ENCODE measurements at places on chromosomes 1 and 21.

DNA sequence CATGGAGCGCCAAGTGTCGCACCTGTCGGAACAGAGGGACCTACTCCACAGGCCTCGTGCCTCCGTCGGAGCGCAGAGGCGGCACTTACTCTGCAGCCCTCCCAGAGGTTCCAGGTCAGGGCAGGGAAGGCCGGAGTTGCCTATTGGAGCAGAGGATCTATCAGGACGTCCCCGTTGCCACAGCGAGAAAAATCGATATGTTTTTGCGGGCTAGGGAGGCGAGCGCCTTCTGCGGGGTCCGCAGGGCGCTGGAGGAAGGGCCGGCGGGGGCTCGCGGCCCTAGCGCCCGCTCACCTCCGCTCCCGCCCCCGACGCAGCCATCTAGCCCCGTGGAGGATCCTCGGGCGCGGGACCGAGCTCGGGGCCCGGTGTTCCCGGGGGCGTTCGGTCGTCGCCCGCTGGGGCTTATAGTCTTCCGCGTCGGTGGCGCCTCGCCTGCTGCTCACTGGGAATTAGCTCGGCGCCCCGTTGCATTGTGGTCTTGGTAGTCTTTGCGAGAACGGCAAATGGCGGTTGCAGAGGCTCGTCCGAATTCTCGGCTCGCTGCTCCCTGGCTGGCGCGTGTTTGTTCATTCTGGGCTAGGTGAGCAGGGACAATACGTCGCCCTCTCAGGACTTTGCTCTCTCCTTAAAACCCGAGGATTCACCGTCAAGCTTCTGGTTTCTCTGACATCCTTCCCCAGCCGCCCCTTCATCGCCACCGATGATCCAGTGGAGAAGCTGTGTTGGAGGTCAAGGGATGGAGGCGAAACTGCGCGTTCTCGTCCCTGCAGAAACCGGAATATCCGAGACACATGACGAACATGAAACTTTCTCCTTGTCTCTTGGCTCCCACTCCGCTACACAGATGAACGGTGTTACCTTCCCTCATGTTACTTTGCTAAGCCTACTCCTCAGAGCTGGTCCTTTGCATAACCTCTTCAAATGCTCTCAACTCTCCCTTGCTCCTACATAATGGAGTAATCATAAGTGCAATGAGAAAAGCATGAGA, at the start of gene JTB:
Gene JTB, minus strand, starts transcription at position 425 of the 991 bp plus-strand sequence. Its CDS starts 422 bp downstream, at position 3.
- DNase-seq: peak; percentile 66

DNA sequence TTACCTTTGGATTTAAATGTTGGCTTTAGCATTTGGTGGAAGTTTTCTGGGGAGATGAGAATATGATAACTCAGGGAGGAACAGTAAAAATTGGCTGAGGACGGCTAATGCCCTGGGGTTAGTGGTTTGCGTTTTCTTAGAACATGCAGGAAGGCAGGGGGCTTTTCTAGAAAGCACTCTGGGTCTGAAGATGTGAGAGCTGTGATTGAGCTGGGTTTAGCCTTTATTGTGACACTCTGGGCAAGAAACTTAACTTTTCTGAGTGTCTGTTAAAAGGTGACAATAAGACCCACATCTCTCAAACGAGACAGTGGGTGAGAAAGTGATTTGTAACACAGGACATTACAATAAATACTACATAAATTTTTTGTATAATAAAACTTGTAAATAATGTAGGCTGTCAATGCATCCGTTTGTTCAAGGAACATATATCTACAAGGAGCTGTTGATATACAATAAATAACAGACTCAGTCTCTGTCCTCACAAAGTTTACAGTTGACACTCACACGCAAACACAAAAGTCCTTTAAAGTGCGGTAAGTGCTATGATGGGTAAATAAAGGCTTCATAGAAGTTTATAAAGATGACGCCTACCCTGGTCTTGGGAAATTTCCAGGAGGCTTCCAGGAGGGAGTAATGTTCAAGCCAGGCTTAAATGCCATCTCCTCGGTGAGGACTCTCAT, 49.5 kb upstream of the MRPS6 start:
- DNase-seq: no peak

GRCh38 chr1:5967351-5968160, 24.7 kb downstream of the NPHP4 start:
- no peak for DNase-seq

DNA sequence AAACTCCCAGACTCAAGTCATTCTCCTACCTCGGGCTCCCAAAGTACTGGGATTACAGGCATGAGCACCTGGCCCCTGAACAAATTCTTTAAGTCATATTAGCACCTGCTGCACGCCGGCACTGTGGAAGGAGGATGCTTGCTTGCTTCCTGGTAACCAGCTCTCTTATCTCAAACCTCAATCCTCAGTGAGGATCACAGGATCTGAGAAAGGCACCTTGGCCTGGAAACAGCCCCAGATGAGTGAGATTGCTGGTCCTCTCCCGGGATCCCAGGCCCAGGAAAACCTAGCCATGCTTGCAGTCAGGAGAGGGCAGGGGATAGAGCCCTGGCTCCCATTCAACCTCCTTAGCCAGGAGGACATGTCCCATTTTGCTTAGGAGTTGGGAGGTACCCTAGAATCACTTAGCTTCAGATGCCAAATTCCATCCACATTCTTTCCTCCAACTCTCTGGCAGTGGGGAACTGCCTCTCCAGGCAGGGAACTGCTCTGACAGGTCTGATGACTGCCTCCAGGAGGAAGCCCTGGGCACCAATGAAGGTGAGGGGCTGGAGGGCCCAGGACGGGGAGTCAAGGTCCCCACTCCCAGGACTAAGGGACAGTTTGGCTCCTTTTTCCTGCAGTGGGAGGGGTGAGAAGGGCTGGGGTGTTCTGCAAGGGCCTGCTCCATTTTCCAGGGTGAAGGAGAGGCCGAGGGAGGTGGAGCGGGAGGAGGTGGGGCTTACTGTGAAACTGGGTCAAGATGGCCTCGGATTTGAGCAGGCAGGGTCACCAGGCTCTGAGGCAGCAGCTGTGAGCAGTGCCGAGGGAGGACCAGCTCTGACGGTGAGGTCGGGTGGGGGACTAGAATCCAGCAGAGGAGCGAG, 9.5 kb downstream of the GPR37L1 start:
- DNase-seq: no peak

DNA sequence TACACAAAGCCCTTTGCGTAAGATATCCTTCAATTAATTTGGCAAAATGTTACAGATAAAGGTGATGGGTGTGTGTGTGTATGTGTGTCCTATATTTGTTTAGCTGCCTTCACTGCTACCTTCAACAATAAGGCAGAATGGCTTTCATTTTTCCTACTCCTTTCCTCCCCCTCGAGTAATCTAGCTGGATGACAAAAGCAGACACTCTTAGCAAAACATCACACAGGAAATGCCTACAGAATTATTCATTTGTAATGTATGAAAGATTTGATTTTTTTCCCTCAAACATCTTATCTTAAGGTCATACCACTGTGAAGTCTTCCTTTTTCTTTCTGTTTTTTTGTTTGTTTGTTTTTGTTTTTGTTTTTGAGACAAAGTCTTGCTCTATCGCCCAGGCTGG, 10.6 kb downstream of the PTPN22 start:
- DNase-seq: no peak

DNA sequence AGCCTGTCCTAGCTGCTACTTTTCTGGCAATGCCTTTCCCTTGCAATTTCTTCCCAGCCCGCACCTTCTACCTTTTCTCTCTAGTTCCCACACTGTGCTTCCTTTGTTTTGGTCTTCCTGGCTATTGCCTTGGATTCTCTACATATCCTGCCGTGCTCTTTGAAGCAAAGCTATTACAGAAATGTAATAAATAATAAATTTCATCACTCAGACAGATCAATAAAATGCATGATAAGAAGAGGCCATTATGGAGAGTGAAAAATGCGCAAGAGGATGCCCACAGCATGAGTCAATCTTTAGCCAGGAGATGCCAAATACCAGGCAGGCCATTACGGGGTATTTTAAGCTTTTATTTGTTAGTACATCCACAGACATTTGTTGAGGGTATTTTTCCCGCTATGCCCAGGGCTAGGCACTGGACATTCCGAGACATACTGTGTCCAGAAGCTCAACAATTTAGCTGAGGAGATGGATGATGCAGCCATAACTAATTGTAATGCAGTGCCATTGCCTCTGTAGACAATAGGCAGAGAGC, 163.6 kb downstream of the ST6GALNAC3 start:
- no peak for DNase-seq

DNA sequence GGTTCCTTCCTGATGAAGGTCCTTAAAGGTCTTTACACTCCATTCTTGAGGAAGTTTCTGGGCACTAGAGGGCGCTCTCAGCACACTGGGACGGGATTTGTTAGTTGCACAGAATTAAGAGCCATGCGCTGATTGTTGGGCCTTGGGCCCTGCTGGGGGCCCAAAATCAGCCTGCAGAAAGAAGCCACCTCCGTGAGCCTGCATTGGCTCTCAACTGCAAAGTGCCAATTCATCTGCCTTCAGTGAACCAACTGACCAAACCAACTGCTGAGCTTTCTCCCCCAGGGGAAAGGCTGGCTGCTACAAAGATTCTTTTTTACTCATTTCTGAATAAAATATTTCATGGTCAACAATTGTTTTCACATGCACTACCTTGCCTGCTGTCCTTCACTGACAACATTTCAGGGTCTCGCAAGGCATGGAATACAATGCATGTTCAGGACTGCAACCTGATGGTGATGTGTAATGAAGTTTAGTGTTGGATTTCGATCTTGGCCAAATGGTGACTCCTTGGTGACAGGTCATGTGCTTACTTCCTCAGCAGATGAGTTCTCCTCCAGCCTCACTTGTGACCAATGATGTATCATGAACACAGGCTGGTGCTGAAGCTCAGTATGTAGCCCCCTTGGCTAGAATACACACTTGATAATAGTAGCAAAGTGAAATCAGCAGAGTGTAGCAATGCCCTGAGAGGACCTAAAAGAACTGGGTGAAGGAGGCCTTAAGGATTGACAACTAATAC, 45.7 kb upstream of the PRDX6 start:
- DNase-seq: peak; percentile 94

- DNase-seq: no peak
Measured at GRCh38 chr1:107525961-107526360, 385.1 kb downstream of the NTNG1 start.

- no peak for DNase-seq
Measured at GRCh38 chr1:6915999-6916565, 130.8 kb downstream of the CAMTA1 start.

DNA sequence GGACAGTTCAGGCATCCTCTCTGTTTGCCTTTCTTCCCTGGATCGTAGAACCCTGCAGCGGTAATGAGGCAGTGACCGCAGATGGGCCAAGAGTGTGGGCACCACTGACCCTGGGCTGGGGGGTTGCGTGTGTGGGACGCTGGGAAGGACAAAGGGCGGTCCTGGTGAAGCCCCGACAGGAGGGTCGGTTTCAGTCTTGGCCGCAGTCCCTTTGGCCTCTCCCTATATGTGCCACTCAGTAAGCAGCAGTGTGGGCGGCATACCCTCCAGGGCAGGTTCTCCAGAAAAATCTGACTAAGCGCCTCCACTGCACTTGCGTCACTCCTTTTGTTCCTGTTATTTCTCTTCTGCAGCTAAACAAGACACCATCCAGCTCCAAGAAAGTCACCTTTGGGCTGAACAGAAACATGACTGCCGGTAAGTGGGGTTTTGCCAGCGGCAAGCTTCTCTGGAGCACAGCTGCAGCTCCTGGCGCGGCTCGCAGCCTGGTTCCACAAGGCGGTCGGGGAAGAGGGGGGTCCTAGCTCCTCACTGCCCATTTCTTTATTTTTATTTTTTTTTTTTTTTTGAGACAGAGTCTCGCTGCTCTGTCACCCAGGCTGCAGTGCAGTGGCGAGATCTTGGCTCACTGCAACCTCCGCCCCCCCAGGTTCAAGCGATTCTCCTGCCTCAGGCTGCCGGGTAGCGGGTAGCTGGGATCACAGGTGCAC, 27.7 kb upstream of the PDXK start:
- no peak for DNase-seq

DNA sequence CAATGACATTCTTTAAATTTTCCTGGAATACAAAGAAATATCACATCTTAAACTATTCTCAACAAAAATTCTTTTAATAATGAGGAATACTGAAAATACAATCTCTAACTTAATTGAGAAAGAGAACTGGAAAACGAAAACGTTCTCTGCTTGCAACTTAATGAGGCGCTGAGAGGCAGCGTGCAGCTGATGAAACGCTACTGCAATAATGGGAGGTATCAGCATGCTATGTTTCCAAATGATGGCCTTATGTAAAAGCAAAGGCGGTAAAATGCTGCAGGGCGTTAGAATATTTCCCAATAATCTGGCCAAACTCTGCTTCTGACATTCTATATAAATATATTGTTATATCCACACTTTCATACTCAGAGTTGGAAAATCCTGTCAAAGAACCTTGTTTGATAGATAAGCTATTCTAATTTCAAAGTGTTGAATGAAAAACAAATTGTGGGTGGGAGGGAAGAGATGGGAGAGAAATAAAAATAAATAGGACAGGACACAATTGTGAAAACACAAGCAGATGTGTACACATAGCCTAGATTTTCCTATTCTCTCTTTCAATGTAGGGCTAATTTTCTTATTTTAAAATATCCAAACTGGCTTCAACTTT, 70.9 kb downstream of the APP start:
- no peak for DNase-seq

DNA sequence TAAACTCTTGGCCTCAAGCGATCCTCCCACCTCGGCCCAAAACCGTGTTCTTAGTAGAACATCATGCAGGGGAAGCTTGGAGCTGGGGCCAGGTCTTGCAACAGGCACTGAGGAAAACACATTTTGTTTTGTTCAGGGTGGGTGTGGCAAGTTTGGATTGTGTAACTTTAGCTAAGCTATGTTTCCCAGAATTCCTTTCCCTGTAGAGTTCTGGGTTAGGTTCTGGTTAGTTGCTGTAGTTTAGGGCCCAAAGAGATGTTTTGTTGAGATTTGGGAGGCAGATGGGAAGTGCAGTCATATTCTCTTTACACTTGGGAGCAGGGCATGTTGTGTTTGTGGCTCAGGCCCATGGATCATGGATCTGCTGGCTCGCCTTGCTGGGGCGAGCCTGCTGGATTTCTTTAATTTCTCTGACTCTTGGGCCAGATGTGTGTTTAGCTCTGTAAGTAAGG, 24.0 kb downstream of the PLA2G5 start:
- no peak for DNase-seq

DNA sequence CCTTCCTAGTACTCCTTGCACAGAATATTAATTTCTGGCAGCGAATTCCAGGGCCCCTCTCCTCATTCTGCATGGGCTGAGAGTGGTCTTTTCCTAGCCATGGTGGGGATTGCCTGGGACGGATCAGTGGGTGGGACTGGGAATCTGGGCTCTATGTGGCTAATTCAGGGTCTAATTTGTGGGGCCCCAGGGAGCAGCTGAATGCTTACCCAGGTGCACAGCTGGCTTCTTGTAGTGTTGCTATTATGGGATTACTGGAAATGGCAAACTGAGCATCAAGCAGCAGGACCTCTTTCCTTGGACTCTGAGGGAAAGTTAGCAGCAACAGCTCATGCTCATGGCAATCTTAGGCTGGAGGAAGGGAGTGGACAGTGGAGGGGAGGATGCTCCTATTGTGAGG, 187.1 kb upstream of the CACNA1E start:
- DNase-seq: no peak

DNA sequence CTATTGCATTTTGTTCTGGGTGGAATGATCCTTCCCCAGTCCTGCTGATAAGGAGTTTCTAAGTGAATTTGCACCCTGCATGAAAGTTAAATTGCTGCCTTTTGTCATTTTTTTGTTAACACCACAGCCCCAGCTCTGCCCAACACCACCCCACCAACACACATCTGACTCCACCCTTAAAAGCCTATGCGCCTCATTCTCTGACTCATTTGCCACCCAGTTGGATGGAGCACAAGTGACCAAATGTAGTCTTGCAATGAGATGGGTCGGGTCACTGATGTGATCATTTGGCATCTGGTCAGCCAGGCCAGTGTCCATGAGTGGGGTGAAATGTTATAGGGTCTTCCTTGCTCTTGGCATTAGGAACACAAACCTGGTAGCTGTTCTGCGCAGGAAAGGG, 256.8 kb downstream of the KAZN start:
- DNase-seq: no peak
